Tibial nerve (tissue), 4 donors: ENCODE measurements at places on chromosomes 16 and 17. TPM values are rescaled to one million over a fixed set of nuclear protein-coding genes. Genes with fewer than 3 reads are reported as not detected.
A peak's percentile ranks its signal among the peaks of the same experiment; 100 is the strongest.

The CETP gene
- not detected for total RNA-seq

The PRSS21 gene
- total RNA-seq = not detected

The MMP25 gene
- 0.42 TPM for total RNA-seq

The MT4 gene
- total RNA-seq = not detected

The GAS7 gene
- 309 TPM for total RNA-seq

The CUEDC1 gene
- 37.5 TPM for total RNA-seq

The C1QTNF1 gene
- total RNA-seq = 147 TPM

The TNFRSF17 gene
- not detected for total RNA-seq

The PRPSAP1 gene
- 106 TPM for total RNA-seq

The ADAP2 gene
- 17.0 TPM for total RNA-seq

The NPB gene
- not detected for total RNA-seq

The FOXF1 gene
- total RNA-seq = not detected

- H3K27me3 ChIP-seq = no peaks in the 10 kb centered on the region
- no peaks in the 10 kb centered on the region for H3K4me1 ChIP-seq
- DNase-seq = no peak
Measured at GRCh38 chr17:72307836-72308235, 187.0 kb downstream of the SOX9 start.

- H3K27me3 ChIP-seq = peaks cover 16% of the 10 kb centered on the region
- no peak overlapping the region for H3K4me3 ChIP-seq
- H3K4me1 ChIP-seq = no peaks in the 10 kb centered on the region
- no peak for DNase-seq
- no peak overlapping the region for H3K27ac ChIP-seq
Measured at GRCh38 chr17:63947711-63948330, 15.7 kb upstream of the CD79B start.

DNA sequence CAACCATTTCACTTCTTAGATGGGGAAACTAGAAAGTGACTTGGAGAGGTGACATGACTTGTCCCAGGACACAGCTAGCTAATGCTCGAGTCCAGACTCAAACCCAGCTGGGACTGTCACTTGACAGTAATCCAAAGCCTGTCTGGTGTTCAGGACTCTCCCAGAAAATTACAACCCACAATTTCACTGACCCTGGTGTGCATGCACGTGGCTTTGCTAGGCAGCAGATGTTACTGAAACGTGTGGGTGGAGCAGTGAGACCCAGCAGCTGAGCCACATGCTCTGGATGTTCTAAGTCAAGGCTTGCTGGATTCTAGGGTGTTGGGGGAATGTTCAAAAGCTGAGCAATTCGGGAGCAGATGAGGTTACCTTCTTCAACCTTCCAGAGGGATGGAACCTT, 364.6 kb downstream of the GRIN2A start:
- no peak overlapping the region for H3K4me3 ChIP-seq
- no peaks in the 10 kb centered on the region for H3K36me3 ChIP-seq
- no peaks in the 10 kb centered on the region for H3K27me3 ChIP-seq
- no peak for DNase-seq
- H3K27ac ChIP-seq = no peak overlapping the region

DNA sequence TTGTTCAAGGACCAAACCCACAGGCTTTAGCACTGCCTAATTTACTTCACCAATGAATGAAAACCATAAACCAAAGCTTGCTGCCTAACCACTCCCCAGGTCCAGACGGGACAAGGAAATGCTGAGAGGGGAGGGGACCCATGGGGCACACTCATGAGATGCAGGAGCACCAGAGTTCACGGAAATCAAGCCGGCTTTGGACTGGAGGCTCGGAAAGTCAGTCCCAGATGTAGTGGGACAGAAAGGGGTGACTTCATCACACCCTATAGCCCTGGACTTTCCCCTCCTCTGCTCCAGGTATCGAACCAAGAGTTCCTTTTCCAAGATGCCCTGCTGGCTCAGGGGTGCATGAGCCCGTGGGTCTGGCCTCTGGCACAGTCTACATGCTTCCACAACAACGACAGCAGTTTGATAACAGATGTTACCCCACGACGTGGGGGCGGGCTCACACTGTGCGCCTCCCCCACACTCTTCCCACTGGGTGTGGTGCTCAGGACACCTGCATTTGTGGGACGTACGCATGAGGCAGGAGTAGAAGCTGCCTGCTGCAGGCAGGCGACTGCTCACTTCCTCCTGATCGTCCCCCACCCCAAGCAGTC, 63.2 kb downstream of the AMFR start:
- H3K27me3 ChIP-seq = no peaks in the 10 kb centered on the region
- H3K36me3 ChIP-seq = peaks cover 61% of the 10 kb centered on the region
- no peak for DNase-seq
- no peaks in the 10 kb centered on the region for H3K4me1 ChIP-seq

GRCh38 chr17:78935419-78936323, 10.5 kb upstream of the TIMP2 start:
- H3K27me3 ChIP-seq = no peaks in the 10 kb centered on the region
- DNase-seq = peak; percentile 65
- H3K4me3 ChIP-seq = no peak overlapping the region
- no peaks in the 10 kb centered on the region for H3K36me3 ChIP-seq
- H3K27ac ChIP-seq = peak overlapping the region; percentile 43

DNA sequence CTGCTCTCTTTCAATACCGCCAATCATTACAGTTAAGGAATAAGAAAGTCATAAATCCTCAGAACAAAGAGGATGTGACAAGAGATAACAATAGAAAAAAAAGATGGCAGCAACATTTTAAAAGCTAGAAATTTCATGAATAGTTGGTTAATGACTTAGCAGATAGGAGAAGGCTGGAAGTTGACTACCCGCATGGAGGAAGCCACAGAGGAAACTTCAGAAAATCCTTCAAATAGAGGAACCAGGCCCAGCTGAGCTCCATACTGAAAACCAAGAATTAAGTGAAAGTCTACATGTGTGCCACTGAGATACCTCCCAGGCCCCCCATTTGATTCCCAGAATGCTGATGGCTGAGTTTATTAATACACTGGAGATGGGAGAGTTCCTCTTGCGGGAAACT, 109.3 kb downstream of the GSG1L start:
- H3K4me1 ChIP-seq = no peaks in the 10 kb centered on the region
- H3K27ac ChIP-seq = no peak overlapping the region
- H3K36me3 ChIP-seq = no peaks in the 10 kb centered on the region
- H3K27me3 ChIP-seq = no peaks in the 10 kb centered on the region
- DNase-seq = no peak
- H3K4me3 ChIP-seq = no peak overlapping the region

GRCh38 chr17:63132459-63132911, 166.4 kb downstream of the TANC2 start:
- DNase-seq = no peak
- no peaks in the 10 kb centered on the region for H3K27me3 ChIP-seq
- H3K4me1 ChIP-seq = no peaks in the 10 kb centered on the region
- no peak overlapping the region for H3K4me3 ChIP-seq

GRCh38 chr17:16584273-16584995, 15.4 kb upstream of the ZNF287 start:
- peaks cover 30% of the 10 kb centered on the region for H3K4me1 ChIP-seq
- H3K27me3 ChIP-seq = no peaks in the 10 kb centered on the region
- peak overlapping the region; percentile 60 for H3K27ac ChIP-seq
- peak overlapping the region; percentile 49 for H3K4me3 ChIP-seq
- peak; percentile 90 for DNase-seq

DNA sequence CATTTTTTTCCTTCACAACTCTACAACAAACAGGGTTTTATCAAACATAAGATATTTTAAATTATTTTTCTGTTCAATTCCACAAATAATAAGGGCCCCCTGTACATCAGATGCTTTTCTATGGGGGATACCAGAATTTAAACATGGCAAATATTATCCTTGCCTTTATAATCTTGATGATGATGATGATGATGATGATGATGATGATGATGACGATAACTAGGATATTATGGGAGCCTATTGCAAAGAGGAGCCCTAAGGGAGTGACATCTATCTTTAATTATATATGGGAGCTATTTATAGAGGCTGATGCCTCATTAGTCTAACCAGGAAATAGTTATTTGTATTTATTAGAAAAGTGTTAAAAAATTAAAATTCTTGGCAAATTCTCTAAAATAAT, 6.8 kb downstream of the MEIOC start:
- no peaks in the 10 kb centered on the region for H3K4me1 ChIP-seq
- H3K4me3 ChIP-seq = no peak overlapping the region
- no peaks in the 10 kb centered on the region for H3K36me3 ChIP-seq
- H3K27ac ChIP-seq = no peak overlapping the region
- no peaks in the 10 kb centered on the region for H3K27me3 ChIP-seq
- no peak for DNase-seq

DNA sequence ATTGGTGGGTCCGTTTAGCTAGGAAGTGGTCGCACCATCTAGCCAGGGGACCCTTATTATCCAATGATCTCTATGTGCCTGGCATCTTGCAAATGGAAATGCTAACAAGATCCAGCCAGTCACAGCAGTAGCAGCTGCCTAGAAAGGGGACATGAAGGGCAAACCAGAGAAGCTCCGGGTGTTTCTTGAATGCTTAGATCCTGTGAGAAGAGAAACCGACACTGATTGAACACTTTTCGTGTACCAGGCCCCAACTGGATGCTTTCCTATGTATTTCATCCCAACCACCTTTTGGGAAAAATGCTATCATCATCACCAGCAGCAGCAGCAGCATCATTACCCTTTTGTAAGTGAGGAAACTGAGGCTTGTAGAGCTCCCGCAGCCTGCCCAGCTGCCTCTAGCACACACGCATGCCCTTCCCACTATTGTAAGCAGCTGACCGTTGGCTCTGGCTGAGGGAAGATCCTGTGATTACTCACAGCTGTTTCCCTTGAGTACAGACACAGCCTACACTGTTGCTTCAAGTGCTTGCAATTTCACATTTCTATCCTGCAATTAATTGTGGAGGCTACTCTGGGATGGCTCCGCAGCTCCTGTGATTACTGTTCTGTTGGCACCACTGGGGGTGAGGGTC, 180.7 kb upstream of the CACNG5 start:
- H3K27me3 ChIP-seq = no peaks in the 10 kb centered on the region
- H3K4me3 ChIP-seq = no peak overlapping the region
- peaks cover 37% of the 10 kb centered on the region for H3K4me1 ChIP-seq
- no peaks in the 10 kb centered on the region for H3K36me3 ChIP-seq

DNA sequence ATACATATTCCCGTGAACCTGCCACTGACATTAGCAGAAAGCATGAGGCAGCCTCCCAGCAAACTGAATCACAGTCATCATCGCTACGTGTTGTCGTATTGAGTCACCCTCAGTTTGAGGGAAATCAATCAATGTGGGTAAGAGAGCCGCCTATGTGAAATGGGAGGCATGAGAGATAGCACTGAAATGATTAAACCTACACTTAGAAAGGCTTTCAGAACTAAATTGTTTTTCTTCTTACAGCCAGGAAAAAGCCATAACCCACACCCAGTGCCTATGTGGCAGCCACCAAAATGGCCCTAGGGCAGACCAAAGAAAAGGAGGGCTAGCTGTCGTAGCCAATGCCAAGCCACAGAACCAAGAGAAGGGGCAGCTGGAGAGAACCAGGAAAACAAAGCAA, 90.5 kb downstream of the ADAMTS18 start:
- no peak overlapping the region for H3K27ac ChIP-seq
- H3K4me1 ChIP-seq = no peaks in the 10 kb centered on the region
- H3K4me3 ChIP-seq = no peak overlapping the region
- no peaks in the 10 kb centered on the region for H3K36me3 ChIP-seq
- H3K27me3 ChIP-seq = no peaks in the 10 kb centered on the region

DNA sequence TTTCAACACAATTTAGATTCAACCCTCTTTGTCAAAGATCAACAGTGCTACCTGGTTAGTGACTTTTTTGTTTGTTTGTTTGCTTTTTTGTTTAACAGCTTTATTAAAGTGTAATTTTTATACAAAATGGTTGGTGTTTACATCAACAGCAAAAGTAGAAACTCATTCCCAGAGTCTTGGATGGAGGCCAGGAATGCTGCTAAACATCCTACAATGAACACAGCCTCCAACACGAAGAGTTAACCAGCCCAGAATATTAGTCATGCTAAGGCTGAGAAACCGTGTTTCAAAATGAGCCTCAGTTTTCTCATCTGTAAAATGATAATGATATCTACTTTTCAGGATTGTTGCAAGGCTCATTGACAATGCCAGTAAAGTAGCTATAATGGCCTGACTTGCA, 211.0 kb upstream of the MAF start:
- no peak overlapping the region for H3K4me3 ChIP-seq
- no peaks in the 10 kb centered on the region for H3K36me3 ChIP-seq
- no peaks in the 10 kb centered on the region for H3K4me1 ChIP-seq
- no peak overlapping the region for H3K27ac ChIP-seq
- no peaks in the 10 kb centered on the region for H3K27me3 ChIP-seq

DNA sequence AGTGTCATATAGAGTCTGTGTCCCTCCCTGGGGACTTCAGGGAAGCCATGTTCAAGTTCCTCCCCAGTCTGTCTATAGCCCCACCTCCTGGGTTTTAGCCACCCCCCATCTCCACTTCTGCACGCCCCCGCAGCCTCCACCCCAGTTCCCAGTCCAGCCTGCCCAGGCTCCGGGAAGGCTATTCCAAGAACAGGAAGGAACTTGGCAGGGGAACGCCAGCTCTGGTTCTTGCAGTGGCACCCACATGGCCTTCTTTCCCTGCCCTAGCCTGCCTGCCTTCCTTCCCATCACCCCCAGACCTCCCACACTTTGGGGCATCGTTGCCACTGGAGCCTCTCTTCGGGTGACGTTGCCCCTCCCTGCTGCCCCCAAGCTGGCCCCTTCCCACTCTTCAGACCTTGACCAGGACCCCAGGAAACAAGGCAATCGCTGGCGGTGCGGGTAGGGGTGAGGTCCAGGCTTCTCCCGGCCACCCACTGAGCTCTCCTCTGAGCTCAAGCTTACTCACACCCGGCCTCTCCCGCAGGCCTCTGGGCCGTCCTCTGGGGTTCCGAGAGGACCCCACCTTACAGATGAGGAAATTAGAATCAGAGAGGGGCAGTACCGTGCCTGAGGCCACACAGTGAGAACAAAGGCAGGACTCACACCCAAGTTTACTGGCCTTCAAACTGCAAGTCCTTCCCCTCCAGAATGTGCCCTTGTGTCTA, 9.2 kb upstream of the CES4A start:
- H3K27me3 ChIP-seq = no peaks in the 10 kb centered on the region
- peaks cover 26% of the 10 kb centered on the region for H3K4me1 ChIP-seq
- H3K4me3 ChIP-seq = no peak overlapping the region
- H3K36me3 ChIP-seq = no peaks in the 10 kb centered on the region

GRCh38 chr16:78405040-78405439, 305.6 kb downstream of the WWOX start:
- no peaks in the 10 kb centered on the region for H3K36me3 ChIP-seq
- H3K27ac ChIP-seq = no peak overlapping the region
- DNase-seq = no peak
- H3K4me3 ChIP-seq = no peak overlapping the region
- H3K27me3 ChIP-seq = no peaks in the 10 kb centered on the region

- H3K36me3 ChIP-seq = no peaks in the 10 kb centered on the region
- H3K27ac ChIP-seq = no peak overlapping the region
- no peaks in the 10 kb centered on the region for H3K27me3 ChIP-seq
- H3K4me3 ChIP-seq = no peak overlapping the region
Measured at GRCh38 chr16:86850670-86851069, 272.3 kb downstream of the FOXL1 start.

GRCh38 chr17:17313350-17313991, 10.3 kb downstream of the NT5M start:
- H3K4me1 ChIP-seq = no peaks in the 10 kb centered on the region
- no peaks in the 10 kb centered on the region for H3K27me3 ChIP-seq
